ENCODE measurements at places on chromosomes 5 and 9.

- no peak for DNase-seq
Measured at GRCh38 chr9:89536145-89536574, 38.2 kb upstream of the SEMA4D start.

GRCh38 chr9:100674419-100675122, 96.7 kb downstream of the CAVIN4 start:
- no peak for DNase-seq

GRCh38 chr9:137175345-137175961, 3.6 kb upstream of the TMEM210 start:
- DNase-seq, result no peak

DNA sequence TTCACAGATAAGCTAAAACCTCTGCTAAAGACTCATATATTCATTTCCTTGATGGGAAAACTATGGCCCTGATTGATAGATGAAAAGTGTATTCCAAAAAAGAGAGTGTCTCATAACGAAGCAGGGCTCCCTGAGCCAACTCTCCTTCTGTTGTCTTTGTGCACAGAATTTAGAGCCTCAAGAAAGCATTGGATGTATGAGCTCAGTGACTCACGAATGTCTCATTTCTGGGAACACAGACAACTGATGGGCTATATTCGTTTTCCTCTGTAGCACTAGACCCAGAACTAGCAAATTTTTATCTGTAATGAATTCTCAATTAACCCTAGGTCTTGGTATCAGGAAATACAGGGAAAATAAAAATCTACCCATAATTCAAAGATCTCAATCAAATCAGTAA, 88.4 kb downstream of the LMNB1 start:
- DNase-seq, result no peak

- peak; percentile 80 for DNase-seq
Measured at GRCh38 chr5:54774281-54775170, 210.9 kb downstream of the ESM1 start.

GRCh38 chr5:163407034-163407655, 30.2 kb upstream of the CCNG1 start:
- DNase-seq, result no peak

- DNase-seq, result peak; percentile 86
Measured at GRCh38 chr5:139459451-139459934, 3.0 kb downstream of the ECSCR start.

DNA sequence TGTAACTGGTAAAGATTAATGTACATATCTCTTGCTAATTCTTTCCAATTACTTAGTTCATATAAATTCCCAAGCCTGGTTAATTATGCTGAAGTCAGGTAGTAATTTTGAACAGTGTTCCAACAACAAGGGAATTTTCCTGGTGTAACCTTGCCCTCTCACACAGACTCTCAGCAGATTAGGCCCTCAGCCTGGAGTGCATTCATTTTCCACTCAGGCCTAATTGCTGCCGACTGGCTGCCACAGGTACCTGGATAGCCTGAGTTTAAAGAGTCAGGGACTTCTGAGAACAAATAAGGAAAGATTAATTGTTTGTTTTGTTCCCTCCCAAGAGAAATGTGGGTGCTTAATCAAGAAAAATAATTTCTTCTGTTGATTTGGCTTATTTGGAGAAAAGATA, 71.4 kb downstream of the PPIC start:
- no peak for DNase-seq

GRCh38 chr9:130682421-130683121, 11.0 kb upstream of the EXOSC2 start:
- peak; percentile 90 for DNase-seq

DNA sequence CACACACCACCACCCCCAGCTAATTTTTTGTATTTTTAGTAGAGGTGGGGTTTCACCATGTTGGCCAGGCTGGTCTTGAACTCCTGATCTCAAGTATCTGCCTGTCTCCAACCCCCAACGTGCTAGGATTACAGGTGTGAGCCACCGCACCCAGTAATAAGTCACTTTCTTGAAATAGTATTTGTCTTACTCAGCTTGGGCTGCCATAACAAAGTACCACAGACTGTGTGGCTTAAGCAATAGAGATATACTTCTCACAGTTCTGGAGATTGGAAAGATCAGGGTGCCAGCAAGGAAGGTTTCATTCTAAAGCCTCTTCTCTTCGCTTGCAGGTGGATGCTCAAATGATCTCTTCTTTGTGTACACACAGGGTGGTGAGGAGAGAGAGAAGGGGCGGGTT, 99.8 kb downstream of the ARRDC3 start:
- no peak for DNase-seq

DNA sequence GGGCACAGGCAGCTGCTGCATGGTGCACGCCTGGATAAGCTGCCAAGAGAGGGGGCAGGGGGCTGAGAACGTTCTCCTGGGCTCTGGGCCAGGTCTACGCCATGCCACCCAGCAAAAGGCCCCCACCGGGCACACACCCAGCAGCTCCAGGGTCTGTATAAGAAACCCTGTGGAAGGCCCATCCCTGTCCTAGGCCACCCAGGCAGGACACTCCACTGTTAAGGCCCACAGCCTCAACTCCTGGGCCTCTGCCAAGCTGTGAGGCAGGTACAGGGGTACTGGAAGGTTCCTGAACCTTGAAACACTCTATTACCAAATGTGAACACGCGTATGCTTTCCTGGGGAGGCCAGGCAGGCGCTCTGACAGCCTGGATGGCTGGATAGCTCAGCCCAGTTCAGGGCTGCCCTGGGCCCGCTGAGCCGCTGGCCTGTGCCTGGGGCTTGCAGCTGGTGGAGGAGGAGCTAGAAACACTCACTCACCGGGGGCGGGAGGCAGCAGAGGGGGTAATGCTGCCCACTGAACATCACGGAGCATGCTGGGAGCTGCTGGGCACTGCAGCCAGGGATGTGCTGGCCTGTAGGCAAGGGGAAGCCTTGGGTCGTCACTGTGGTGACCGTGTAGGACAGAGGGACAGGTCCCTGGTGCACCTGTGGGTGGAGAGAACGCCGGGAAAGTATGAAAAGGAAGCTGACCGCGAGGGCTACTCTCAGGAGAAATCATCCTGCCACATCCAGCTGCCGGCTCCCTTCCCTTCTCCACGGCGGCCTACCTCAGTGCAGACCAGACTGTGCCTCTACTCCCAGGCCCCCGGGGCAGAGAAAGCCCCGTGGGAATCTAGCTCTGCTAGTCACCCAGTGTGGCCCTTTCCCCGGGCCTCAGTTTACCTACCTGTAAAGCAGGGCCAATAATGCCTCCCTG, 6.0 kb downstream of the RNF44 start:
- DNase-seq, result no peak

GRCh38 chr5:39264528-39264927, 45.2 kb upstream of the FYB1 start:
- no peak for DNase-seq

GRCh38 chr9:131227959-131228460, 48.3 kb downstream of the FAM78A start:
- DNase-seq, result no peak

Measured in cardiac septum (tissue), 1 donor.